ENCODE measurements at places on chromosomes 2 and 18.

GRCh38 chr2:212961255-212961654 is 190.2 kb downstream of the IKZF2 start:
- no peak for DNase-seq

- no peak for DNase-seq
Observed at GRCh38 chr2:62266433-62267038, 70.6 kb downstream of the B3GNT2 start.

DNA sequence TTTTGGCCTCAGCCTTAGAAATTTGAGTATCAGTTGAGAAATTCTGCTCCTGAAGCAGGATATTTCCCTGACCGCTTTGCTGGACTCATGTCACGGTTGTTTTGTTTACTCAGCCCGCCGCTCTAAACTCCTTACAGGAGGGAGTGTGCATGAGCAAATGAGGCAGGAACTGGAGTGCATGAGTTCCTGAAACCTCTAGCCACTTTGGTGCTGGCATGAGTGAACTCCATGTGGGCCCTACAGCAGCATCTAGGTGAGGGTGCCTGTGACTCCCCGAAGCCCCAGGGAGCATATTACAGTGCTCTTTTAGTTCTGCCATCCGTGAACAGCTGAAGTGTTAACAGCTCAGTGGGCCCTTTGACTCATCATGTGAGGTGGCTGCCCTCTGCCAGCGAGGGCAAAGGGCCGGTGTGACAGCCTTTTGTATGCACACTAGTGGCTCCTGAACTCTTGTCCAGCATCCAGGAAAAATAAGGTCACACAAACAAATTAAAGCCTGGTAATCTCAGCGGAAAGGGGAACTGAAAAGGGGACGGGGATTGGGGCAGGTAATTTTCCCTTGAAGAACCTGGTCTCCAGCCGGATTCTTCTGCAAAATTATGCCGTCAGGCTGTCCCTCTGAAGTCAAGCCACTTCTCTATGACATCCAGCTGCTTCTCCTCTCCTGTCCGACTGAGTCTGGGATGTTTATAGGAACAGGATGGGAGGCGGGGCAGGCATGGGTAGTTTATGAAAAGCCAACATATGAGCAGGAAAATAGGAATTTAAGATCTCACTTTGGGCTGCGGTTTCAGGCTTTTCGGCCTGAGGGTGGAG is 1668.7 kb downstream of the SUCLG1 start:
- no peak for DNase-seq

DNA sequence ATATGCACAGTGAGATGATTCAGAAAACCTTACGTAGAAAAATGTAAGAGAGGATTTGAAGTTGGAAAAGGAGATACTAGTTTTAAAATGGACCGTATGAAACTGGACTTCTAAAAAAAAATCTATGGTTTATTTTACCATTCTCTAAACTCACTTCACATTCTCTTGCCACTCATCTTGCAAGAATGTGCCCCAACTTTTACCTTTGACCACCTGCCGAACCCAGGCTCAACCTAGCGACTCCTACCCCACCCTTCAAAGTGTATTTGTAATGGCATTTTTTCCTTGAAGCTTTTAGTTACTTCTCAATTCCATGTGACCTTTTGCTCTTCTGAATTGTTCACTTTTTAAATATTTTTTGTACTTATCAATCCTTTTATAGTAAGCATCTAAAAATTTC is 160.8 kb downstream of the PHLPP1 start:
- DNase-seq: no peak

DNA sequence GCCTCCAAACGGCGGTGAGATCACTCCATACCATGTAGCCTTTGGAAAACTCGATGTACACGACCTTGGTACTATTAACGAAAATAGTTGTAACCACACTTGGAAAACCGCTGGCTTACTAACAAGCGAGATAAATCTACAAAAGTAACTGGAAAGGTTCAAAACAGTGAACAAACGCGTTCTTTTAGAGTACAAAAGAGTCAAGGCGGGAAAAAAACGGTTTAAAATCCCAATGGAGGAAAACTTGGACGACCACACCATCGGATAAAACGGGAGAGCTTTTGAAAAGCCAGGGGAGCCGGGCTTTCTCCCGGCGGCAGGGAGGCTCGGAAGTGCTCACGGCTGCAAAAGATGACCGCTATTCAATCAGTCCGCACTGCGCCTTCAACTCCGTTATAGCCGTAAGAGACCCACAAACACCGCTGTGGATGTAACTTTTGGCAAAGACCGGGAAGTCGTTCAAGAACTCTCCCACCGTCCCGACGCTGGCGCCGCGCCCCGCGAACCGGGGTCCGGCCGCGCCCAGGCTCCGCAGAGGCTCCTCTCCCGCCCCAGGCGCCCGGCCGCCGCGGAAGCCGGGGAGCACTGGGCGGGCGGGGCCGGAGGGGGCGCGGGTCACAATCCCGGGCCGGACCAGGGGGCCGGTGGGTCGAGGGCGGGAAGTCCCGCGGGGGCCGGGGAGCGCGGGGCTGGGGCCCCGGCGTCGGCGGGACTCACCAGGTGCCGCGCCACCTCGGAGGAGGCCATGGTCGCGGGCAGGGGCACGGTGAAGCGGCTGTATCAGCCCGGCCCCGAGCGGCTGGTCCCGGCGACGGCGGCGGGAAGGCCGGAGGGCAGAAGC is 465 bp downstream of the SEPTIN10 start:
- DNase-seq: no peak

GRCh38 chr2:159968279-159968900 is 94.0 kb downstream of the PLA2R1 start:
- DNase-seq: no peak

DNA sequence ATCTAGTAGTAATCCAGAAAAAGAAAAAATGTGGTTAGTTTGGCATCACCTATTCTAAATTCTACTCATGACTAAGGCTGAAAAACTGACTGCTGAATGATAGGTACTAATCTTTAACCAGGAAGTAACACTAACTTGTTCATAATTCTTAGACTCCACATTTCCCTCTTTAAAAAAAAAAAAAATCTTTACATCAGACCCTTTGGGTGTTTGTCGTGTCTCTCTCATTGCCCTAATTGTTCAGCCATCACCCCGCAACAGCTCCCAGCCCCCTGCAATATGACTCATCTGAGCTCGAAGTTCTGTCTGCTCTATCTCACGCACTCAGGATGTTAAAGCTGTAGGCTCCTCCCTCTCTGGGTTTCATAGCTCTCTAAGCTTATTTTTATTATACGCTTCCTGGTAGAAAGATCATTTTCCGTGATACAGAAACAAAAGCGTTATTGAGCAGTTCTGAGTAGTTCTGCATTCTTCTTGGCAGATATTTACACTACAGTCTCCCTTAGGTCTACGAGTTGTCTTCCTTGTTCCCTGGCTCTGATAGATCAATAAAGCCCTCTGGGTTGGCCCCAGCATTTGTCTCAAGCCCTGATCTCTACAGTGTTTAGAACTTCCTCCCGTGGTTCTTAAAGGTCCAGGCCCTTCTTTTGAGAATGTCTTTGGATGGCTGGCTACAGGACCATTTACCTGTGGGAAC is 95.6 kb downstream of the TNFRSF11A start:
- no peak for DNase-seq

GRCh38 chr2:137348301-137348700 is 583.0 kb downstream of the THSD7B start:
- no peak for DNase-seq

DNA sequence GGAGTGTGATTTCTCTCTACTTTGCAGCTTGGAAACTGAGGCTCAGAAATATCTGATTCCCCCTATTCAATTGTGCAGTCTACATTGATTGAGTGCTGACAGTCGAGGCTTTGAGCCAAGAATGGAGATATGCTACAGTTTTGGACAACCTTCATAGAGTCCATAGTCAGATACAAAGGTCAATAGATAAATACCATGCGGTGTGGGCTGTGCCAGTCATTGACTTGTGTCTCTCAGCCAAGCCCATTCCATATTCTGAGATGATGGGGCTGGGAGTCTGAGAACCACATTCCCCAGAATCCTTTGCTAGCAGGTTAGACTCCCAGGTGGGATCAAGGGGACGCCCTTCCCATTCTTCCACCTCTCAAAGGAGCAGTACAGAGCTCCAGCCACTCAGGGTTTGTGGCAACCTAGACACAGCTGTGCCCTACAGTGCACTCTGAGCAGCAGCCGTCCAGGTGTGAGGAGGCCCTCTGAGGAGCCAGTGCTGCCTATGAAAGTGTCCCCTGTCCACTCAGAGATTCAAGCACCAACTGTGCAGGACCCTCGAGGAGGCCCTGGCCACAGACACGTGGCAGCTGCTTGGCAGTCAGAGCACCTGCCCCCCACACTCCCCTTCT is 348.3 kb downstream of the CYRIA start:
- no peak for DNase-seq

DNA sequence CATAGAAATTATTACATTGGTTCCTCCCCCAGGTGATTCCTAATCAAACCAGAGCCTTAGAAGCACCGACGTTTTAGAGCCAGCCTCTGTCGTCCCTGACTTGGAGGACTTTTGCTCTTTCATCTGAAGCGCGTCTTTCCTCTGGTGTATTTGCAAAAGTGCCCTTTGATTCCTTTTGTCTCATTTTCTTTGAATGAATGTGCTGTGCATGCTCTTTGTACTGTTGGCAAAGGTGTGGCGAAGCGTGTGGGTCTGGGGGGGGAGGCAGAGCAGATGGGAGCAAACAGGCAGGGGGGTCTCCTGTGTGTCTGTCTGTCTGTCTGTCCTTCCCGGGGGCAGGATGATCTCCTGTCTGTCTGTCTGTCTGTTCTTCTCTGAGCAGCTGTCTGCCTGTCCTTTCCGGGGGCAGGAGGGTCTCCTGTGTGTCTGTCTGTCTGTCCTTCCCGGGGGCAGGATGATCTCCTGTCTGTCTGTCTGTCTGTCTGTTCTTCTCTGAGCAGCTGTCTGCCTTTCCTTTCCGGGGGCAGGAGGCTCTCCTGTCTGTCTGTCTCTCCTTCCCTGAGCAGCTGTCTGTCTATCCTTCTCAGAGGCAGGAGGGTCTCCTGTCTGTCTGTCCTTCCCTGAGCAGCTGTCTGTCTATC is 205.5 kb upstream of the MYT1L start:
- DNase-seq: no peak

- DNase-seq: no peak
Observed at GRCh38 chr2:226669905-226670304, 129.7 kb downstream of the IRS1 start.

GRCh38 chr2:39216346-39217191 is 27.2 kb downstream of the CDKL4 start:
- no peak for DNase-seq

GRCh38 chr2:158457826-158458616 is 1.3 kb downstream of the PKP4 start:
- peak; percentile 46 for DNase-seq

DNA sequence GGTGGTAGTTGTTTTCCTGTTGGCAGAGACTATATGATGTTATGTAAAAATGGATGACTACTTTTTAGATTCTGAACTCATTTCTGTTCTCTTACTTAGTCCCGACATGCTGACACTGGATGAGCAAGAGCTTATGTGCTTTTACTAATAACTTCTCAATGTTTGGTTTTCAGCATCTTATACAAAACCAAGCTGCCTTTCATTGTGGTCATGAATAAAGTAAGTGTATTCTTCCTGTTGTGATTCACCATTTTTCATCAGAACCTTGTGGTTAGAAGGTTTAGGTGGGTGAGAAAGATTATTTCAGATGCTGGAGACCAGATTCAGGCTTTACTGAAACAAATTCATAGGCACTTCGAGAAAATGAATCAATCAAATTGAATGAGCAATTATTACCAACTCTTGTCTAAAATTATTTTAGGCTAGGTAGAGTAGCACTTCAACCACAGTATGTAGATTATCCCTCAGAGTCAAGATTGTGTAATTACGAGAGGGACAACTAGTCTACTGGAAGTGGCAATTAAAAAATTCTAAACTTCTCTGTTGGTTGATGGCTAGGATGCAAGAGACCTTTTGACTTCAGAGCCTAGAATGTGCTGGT is 9.3 kb downstream of the GPN1 start:
- DNase-seq: no peak

- DNase-seq: no peak
Observed at GRCh38 chr2:233468047-233468740, 98.4 kb downstream of the USP40 start.

- DNase-seq: no peak
Observed at GRCh38 chr2:167871286-167871685, 376.1 kb downstream of the STK39 start.

DNA sequence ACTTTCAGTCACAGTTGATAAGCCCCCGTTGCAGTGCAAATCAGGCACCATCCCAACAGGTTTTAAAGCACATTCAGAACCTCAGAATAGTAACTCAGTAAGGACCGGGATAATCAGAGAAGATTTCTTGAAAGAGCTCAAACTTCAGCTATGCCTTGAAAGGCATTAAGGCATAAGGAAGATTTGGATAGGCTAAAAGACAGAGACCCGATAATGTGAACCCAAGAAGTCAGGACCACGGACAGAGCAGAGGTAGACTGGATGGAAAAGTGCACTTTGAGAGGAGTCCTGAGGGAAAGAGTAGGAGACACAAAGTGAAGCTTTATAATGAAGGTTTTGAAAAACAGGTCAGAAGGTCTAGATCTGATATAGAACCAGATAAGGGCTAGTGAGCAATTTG is 36.9 kb upstream of the KLF7 start:
- DNase-seq: no peak

- DNase-seq: no peak
Observed at GRCh38 chr2:17748745-17749144, 4.9 kb downstream of the SMC6 start.

GRCh38 chr2:187775651-187776050 is 221.4 kb upstream of the TFPI start:
- DNase-seq: no peak

GRCh38 chr2:96875498-96876268 is 5.8 kb upstream of the SEMA4C start:
- no peak for DNase-seq

GRCh38 chr18:70024093-70024492 is 76.4 kb upstream of the CD226 start:
- DNase-seq: no peak

DNA sequence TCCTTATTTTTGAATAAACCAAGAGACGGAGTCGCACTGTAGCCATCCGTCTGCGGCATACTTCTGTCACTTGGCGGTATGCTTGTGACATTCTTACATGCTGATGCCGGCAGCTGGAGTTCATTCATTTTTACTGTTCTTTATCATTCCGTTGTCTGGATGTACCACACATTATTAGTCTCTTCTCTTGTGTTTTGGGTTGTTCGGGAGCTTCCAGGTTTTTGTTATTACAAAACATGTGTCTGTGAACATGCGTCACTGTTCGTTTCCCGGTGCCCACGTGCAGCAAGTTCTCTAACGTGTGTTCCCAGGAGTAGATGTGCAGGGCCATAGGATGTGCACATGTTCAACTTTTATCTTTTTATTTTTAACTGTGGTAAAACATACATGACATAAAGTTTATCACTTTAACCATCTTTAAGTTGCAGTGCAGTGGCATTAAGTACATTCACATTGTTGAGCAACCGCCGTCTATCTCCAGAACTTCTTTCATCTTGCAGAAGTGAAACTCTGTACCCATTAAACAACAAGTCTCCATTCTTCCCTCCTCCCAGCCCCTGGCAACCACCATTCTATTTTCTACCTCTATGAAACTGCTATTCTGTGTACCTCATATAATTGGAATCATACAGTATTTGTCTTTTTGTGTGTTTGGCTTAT is 40.1 kb downstream of the MTCL1 start:
- DNase-seq: no peak
